Fibroblast of skin of left biceps (primary cell): ENCODE measurements at places on chromosomes 1 and 21.

DNA sequence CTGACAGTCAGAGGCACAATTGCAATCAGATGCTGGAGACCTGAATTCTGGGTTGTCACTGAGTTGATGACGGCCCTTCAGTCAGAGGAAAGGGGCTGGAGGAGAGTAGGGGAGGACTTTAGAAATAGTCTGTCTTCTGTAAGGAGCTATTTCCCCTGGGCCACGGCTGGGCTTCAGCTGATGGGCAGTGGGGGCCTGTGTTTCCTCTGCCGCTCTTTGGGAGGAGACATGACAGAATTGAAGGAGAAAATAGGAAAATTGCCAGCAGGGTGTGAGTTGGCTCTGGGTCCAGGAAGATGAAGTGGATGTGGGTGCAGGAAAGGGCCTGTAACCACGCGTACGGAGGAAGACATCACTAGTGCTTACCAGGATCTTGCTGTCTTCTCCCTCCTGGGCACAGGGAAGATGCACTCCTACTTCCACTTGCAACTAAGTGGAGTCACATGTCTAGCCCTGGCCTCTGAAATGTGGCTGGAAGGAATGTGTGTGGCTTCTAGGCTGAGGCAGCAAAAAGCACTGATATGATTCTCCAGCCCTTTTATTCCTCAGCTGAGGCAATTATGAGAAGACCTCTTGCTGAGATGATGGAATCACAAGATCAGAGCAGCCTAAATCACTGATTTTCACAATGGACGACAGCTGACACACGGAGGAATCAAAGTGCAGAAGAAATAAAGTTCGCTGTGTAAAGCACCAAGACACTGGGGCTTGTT, 250.0 kb downstream of the GRIK3 start:
- DNase-seq = no peak

GRCh38 chr1:72601035-72601674, 318.8 kb upstream of the NEGR1 start:
- no peak for DNase-seq

DNA sequence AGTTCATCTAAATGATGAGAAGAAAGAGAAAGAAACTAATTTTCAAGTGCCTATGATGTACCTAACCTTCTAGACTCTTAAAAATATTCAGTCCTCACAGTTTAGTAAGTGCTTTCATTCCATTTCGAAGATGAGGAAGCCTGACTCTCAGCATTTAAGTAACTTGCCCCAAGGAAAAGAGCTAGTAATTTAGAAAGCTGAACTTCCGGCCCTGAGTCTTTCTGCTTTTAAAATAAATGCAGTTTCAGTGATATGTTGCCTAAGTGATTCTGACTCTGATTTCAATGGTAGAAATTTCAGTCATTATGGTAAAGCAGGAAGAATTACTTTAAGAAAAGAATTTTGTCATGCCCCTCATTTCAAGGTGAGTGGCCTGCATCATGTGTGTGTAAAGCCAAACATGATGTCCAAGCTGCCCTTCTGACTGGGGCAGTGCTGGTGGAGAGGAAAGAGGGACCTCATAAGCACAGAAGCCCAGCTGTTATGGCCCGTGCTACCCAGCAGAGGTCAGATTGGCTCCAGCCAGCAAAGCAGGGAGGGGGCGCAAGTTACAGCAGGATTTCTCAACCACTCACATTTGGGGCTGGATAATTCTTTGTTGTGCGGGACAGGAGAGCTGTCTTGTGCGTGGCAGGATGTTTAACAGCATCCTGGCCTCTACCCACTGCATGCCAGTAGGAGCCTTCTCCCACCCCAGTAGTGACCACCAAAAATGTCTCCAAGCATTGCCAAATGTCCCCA, 10.7 kb downstream of the ATP1A4 start:
- no peak for DNase-seq

DNA sequence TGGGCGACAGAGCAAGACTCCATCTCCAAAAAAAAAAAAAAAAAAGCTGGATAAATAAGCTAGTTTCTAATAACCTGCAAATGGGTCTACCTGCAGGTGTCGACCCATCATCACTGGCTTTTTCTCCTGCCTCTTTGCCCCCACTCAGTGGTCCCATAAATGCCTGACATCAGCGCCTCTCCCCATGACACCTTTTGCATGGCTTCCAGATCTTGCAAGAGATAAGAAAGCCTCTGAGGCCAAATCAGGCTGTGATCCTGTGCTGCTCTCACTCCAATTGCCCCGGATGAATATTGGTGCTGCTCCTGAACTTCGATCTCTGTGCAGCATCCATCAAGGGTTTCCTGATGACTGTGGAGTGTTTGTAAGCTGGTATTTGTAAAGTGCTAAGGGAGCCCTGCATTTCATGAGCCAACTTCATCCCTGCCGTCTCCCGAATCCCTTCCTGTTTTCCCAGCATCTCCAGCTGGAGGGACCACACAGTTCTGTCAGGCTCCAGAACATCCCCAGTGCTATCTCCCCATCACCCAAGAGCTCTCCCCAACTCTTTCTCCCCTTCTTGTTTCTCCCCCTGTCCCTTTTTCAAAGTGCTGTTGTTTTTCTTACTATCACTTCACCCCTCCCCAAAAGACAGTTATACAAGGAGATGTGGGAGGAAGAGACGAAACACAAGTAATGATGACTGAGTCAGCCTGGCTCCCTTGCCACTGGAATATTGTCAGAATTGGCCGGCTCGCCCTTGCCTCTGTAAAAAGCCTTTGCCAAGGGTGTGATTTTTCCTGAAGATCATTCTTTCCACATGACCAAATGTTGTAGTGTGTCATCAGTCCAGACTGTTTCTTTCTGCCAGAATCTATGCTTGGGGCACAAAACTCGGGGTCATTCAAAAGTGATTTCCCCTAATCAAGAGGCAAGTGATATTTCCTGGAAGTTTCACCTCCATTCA, 2.8 kb upstream of the EFHD2 start:
- peak; percentile 30 for DNase-seq

GRCh38 chr1:32878183-32878582, 7.5 kb upstream of the FNDC5 start:
- no peak for DNase-seq

- DNase-seq = no peak
Observed at GRCh38 chr1:48823168-48823567, 46.5 kb upstream of the BEND5 start.

GRCh38 chr1:178726087-178726517, 1.1 kb downstream of the RALGPS2 start:
- no peak for DNase-seq

DNA sequence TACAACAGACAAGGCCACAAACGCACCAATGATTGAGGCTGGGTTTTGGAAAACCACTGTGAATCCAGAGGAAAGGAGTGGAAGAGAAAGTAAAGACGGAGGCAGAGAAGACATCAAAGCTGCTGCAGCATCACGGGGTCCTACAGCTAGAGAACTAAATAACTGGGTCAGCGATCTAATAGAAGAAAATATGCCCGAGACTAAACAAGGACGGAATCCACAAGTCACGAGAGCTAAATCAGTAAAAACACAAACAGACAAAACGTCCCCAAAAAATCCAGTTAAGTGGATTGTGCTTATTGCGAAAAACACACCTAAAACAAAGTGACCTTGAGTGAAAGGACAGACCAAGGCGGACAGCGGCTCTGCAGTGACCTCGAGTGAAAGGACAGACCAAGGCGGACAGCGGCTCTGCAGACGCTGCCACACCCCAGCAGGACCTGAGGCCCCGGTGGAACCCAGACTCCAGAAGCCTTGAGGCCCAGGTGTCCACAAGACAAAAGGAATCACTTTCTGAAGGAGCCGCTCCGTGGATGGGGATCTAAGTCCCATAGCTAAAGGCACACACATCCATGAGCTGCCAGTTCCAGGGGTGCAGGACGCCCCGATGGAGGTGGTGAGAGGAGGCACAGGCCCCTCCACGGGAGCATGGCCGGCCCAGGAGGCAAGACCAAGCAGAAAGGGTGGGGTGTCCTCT, 6.0 kb downstream of the FTCD start:
- DNase-seq = no peak

DNA sequence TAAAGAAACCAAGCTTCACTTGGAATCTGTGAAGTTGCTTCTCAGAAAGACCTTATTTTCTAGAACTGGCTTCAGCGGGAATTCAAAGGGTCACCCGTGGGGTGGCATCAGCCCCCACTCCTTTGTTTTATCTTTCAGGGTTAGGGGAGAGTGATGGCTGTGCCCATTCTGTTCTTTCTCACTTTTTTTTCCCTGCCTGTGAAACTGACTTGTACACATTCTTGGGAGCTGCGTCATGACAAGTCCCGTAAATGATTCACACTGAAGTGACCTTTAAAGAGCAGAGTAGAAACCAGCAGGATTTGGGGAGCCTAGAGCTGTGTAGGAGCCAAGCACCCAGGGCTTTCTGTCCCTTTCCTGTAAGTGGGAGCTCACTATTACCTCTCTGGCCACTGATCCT, 43.8 kb downstream of the SLC44A3 start:
- peak; percentile 78 for DNase-seq

DNA sequence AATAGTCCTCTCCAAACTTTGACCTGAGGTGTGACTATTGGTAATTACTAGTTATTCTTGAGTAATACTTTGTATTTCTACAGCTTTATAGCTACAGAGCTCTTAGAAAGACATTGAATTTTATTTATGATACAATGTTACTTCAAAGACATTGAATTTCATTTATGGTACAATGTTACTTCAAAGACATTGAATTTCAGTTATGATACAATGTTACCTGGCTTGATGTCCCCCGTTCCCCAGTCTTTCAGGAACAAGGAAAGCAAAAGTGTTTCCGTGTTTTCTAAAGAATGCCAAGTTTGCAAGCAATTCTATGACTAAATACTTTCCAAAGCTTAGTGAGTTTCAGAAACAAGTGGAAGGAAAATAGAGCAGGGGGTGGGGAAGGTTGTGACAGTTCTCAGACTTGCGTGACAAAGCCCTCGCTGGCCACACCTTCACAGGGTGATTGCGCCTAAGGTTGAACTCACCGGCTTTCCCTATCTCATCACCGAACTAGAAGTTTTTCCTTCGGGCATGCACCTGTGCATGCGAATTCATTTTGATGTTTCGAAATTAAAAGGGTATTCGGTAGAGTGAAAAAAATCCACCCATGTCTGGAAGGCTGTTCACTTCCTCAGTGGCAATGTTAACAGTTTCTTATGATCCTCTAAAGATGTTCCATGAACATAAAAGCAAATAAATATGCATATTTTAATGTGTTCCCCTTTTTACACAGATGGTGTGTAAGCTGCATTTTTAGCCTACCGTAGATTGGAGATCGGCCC, 909 bp upstream of the PAXBP1 start:
- DNase-seq = no peak

GRCh38 chr1:231808990-231809389, 182.4 kb downstream of the DISC1 start:
- DNase-seq = no peak

DNA sequence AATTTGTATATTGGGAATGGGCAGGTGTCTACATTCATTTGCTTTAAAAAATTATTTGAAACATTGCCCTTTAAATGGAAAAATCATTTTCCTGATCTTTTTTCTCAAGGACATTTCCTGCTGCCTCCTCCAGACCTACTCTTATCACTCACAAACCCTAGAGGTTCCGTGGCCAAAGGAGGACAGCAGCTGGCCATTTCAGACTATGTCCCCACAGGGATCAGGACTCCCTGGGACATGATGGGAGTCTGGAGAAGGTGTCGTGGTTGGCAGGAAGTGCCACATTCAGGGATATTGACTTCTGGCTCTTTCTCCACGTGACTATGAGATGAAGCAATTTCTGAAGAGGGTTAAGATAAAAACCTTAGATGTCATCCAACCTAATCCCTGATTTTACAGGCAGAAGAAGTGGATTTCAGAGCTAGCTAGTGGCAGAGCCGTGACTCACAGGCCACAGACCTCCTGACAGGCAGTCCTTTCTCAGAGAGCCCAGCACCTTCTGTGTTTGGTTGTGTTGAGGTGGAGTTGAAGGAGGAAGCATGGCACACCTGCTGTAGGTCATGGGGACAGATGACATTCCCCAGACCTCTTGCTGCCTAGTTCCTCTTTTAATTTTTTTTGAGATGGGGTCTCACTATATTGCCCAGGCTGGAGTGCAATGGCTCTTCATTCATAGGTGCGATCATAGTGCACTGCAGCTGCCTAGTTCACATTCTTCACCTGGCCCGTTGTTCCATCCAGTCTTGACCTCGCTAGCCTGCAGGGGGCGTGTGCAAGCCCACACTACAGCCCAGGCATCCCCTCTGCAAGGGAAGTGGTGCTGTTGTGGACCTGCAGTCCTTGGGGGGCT, 25.5 kb upstream of the IL10 start:
- no peak for DNase-seq

DNA sequence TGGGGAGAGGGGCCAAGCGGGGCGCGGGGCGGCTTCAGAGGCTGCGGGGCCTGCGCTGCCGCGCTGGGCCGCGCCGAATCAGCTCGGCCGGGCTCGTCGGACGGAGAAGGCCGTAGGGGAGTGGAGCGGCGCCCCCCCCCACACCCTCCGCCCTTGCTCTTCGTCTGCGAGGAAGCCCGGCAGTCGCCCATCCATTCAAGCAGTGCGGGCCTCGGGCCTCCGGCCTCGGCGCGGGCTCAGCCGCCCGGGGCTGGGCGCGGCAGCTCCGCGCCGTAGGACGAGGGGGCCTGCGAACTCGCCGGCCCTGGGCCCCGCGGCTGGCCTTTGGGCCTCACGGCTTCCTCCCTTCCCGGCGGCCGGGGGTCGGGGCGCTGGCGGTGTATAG, 564 bp downstream of the CTPS1 start:
- DNase-seq = no peak

- DNase-seq = no peak
Observed at GRCh38 chr1:37458551-37458950, 15.8 kb upstream of the ZC3H12A start.

DNA sequence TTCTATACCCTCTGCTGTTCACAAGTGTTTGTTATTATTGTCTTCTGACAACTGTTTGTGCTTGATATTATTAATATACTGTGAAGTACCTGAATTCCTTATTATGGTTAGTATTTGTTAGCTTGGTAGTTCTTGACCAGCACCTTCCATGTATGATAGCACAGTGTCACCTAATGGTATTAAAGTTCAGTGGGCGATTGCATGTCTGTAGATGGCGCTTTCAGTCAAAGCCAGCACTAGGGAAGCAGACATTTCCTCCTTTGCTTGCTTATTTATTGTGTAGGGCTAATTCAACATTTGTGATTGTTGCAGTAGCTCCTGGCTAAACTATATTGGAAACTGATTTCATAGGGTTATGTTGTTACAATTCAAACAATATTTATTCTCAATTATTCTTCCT, 218.0 kb downstream of the ZP4 start:
- no peak for DNase-seq

- DNase-seq = no peak
Observed at GRCh38 chr1:77282187-77282865, 507 bp downstream of the AK5 start.

DNA sequence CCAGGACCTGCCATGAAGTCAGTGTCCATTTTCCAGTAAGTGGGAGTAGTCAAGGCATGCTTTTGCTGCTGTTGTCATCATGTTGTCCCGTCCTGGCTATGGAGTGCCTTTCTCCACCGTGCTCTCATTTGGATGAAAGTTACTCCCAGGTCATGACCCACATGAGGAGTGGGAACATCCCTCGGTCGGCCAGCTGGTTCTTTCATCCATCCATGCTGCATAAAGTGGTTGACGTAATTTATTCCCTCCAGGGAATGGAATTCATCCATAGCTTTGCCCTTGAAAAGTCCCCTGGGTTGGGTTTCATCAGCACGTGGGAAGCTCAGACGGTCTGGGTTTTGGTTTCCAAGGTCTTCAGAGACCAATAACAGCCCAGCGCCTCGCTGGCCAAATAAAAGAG, 11.6 kb downstream of the PLA2G2A start:
- no peak for DNase-seq
